Stimulated activated CD8-positive, alpha-beta memory T cell treated with anti-CD3 and anti-CD28 coated beads, Interleukin-7, amount 100 ng/mL, for 24 hours (primary cell): ENCODE measurements at places on chromosomes 16 and 17.

DNA sequence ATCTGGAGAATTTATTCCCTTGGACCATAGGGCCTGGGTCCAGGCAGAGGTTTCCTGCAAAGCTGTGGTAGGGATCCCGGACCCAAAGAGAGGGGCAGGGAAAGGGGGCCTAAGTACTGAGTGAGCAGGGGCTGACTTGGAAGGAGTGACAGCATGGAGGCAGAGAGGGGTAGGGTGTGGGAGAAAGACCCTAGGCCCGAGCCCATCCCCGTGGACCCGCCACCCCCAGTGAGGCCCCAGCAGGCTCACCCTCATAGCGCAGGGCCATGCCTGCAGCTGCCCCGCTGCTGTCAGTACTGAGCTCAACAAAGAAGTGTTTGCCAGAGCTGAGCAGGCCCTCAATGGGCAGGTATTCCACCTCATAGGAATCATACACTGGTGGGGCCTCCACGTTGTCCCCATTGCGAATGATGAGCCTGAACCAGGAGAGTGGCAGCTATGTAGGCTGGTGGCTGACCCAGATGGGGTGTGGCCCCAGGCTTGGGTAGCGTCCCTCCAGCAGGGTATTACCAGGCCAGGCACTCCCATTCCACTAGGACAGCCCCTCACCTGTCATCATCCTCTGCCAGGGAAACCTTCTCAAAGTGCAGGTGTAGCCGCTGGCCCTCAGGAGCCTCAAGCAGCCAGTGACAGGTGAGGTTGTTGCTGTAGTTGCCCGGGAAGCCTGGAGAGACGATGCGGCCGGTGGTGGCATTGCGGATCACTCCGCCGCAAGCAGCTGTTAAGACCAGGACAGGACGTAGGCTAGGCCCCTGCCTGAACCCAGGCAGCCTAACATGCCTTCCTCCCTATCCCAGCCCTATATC, 9.1 kb upstream of the PHF12 start:
- no peak for DNase-seq

- DNase-seq: no peak
Measured at GRCh38 chr16:50193594-50193993, 40.5 kb downstream of the TENT4B start.

DNA sequence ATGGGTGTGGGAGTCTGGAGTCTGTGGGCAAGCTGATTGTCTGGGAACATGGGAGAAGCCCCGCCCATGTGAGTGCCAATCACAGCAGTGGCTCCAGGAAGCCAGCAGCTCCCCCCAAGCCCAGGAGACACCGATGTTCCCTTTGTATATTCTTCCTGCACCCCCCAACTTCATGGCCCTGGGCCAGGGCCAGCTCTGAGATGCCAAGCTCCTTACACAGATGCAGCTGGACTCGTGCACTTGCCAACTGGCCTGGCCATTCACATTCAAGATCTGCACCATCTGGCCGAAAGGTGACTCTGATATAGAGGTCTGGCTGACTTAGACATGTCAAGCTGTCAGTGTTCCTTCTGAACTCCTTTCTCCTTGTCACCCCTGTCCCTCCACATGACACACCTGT, 50.5 kb downstream of the CACNG5 start:
- no peak for DNase-seq

GRCh38 chr16:85947230-85948137, 48.5 kb downstream of the IRF8 start:
- no peak for DNase-seq

GRCh38 chr16:6625606-6626005, 707.0 kb upstream of the RBFOX1 start:
- DNase-seq: no peak

- peak; percentile 54 for DNase-seq
Measured at GRCh38 chr16:10988164-10988803, 43.9 kb downstream of the CLEC16A start.

- DNase-seq: no peak
Measured at GRCh38 chr16:49748322-49748721, 107.6 kb downstream of the ZNF423 start.

- no peak for DNase-seq
Measured at GRCh38 chr17:47952171-47953021, 5.3 kb downstream of the PRR15L start.

DNA sequence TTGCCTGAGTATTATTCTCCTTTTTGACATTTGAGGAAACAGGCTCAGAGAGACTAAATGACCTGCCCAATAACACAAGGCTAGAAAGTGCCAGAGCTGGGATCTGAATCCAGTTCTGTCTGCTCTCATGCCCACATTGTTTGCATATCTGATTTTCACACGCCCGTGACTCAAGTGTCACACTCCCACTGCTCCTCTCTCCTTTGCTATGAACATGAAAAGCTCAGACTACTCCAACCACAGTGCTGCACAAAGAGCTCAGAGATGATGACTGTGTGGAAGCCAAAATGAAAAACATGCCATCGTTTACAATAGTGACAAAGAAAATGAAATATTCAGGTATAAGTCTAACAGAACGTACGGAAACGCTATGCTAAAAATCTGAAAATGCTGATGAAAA, 107.9 kb downstream of the SMG6 start:
- peak; percentile 44 for DNase-seq

DNA sequence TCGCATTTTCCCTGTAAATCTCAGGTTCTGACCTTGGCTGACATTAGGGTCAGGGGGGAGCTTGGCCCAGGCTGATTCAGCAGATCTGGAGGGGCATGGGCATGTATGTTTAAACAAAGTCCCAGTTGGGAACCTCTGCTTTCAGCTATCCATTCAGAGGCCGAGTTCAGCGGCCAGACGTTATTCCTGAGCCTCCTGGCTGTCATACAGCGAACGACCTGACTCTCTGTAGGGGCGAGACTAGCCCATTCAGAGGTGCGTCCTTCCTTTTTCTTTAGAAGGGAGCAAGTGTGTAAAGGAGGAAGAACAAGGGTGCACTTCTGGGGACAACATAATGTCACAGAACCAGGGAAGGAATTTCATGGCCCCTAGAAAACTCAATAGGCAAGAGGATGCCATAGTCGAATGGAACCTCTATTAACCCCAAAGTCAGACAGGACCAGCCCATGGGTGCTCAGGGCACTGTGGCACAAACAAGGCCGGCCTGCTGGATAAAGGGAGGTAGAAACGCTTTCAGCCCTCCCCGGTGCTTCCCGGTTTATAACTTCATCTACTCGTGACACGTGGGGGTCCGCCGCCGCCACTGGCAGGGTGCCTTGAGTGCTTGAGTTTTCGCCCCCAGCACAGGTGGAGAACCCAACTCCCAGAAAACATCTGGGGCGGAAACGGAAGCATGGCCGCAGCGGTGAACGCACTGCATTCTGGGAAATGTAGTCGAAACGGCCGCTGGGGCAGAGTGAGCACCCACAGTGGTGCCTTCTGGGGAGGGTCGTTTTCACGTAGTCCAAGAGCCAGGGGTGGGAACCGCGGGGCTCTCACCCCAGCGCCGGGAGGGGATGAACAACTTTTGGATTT, 33.2 kb upstream of the PLCG2 start:
- DNase-seq: peak; percentile 55

- no peak for DNase-seq
Measured at GRCh38 chr16:88809676-88810165, 2.0 kb downstream of the APRT start.

- DNase-seq: no peak
Measured at GRCh38 chr16:9489835-9490467, 398.5 kb downstream of the HAPSTR1 start.

- DNase-seq: no peak
Measured at GRCh38 chr17:21262259-21262993, 9.2 kb upstream of the NATD1 start.

- DNase-seq: no peak
Measured at GRCh38 chr16:58399718-58400633, 7.7 kb downstream of the GINS3 start.

DNA sequence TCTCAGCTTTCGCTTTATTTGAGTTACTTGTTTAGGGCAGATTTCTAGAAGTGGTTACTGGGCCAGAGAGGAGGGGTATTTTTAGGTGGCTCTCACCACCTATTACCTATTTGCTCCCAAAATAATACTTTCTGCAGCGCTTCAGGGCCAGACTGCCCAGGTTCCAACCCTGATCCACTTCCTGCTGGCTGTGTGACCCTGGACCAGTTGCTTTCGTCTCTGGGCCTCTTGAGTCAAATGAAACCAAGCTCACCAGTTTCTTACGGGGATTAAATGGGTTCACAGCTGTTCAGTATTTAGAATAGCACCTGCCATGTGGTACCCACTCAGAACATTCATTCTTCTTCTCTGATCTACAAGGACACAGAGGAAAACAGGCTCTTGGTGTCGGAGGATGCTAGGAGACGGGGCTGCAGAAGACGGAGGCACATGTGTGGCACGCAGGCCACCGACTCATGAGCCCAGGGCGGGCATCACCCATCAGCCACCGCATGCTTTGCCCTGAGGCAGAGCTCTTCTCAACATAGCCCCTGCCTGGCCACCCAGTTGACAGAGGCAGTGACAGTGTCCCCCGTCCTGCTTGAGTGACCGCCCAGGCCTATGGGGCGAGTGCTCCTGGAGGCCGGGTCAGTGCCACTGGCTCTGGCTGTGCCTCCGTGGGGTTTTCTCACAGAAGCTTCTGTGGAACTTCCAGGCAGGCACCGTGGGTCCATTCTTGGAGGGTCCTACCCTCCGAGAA, 149.0 kb upstream of the PLCG2 start:
- no peak for DNase-seq

DNA sequence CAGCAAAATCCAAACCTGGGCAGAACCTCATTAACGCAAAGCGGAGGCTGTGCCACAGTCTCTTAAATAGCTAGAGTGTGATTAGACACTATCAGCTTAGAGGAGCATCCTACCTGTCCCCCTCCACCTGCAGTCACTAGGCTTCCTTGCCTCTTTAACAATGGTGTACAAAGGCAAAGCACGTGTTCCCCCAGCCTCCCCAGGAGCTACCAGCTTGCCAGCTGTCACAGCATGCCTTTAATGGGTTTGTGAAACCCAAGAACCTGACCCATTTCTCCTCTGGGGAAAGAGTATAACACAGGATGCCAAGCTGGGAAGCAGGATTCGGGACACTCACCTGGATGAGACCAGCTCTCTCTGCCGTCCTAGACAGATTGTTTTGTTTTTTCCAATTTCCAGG, 37.2 kb upstream of the TBX2 start:
- DNase-seq: no peak

DNA sequence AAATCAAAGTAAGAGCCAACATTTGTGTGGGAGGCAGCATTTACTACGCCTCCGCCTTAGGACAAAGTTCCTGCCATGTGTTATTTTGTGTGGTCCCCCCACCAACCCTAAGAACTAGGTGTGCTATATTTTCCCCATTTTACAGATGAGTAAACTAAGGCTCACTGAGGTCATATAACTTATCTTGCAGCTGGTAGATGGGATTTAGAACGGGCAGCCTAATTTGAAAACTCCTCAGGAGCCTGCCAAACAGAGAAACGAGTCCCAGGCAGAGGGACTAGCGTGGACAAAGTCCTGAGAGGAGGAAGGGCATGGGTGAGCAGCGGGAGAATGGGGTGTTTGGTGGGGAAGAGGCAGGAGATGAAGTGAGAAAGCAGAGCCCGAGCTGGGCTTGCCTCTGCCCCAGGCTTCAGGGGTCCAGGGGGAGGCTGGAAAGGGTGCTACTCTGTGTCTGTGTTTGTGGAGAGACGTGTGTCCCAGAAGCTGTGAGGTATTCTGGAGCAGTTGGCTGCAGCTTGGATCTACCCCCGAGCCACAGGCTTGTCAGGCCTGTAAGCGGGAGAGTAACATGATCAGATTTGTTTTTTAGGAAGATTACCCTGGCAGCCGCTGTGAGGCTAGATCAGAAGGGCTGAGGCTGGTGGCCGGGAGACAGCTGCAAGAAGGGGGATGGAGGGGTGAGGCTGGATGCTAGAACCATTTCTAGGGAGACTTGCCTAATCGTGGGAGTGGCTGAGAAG, 5.0 kb downstream of the MLLT6 start:
- no peak for DNase-seq

GRCh38 chr17:15485045-15485444, 17.6 kb upstream of the CDRT4 start:
- no peak for DNase-seq

- no peak for DNase-seq
Measured at GRCh38 chr16:67169642-67170167, 633 bp upstream of the NOL3 start.

- no peak for DNase-seq
Measured at GRCh38 chr16:58265480-58266052, 29.3 kb downstream of the PRSS54 start.

- DNase-seq: no peak
Measured at GRCh38 chr16:28524681-28525171, 14.0 kb downstream of the NUPR1 start.

GRCh38 chr17:6259899-6260298, 175.0 kb downstream of the AIPL1 start:
- no peak for DNase-seq

DNA sequence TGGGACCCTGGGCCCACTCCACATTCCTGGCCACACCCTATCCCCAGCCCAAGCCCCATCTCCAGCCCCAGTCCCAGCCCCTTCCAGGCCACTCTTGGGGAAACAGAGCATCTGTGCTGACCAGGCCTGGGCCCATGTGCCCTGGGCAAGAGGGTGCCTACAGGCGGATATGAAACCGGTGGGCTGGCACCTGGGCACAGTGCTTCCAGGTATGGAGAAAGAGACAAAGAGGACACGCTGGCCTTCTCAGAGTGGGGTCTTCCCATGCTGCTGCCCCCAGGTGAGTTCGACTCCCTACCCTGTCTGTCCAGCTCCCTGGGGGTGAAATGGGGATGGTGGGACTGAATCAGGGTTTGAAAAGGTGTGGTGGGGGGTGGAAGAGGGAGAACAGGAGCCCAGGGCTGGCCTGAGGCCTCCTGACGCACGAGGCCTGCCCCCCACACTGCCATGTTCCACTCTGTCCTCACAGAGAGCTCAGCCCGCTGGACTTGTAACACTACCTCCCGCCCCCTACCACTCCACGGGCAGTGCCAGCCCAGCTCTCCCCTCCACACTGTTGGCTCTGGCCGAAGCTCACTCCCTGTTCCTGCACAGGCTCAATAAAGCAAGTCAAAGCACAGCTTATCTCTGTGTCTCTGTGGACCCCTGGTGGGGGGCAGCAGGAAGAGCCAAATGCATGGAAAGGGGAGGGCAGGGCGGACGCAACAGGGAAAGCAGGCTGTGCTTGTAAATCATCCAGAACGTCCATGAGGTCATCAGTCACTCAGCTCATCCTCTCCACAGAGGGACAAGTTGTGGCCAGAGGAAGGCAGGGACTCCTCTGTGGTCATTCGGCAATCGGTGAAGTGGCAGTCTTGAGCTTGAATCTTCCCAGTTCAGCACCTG, 71.1 kb upstream of the TMEM97 start:
- DNase-seq: no peak

DNA sequence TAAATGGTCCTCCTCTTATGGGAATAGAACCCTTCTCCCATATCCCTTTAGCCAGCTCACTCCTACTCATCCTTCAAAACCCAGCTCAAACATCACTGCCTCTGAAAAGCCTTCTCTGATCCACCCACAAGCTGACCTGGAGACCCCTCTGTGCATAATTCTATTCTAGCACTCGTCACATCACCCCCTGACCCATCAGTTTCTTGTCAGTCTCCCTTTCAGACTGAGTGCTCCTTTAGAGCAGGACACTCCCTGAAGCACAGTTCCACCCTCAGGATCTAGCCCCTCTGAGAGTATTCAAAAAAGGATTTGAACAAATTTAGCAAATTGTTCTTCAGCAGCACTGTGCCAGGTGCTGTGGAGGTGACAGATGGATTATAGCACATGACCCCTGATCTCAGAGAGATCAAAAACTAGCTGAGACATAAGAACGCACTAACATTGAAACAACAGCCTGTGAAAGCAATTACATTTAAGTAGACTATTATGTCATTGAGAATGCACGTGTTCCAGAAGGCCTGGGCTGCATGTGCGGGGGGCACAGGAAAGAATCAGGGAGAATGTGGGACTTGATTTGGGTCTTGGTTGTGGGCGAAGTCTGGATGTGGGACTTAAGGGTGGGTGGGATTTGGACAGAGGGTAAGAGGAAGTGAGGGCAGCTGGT, 43.5 kb downstream of the MRPS23 start:
- no peak for DNase-seq

GRCh38 chr17:2025622-2026309, 632 bp upstream of the RTN4RL1 start:
- no peak for DNase-seq
